DND-41 (cell line): ENCODE measurements at places on chromosomes 13 and 19.
A peak's percentile ranks its signal among the peaks of the same experiment; 100 is the strongest.

GRCh38 chr13:38166116-38166515, 183.5 kb upstream of the UFM1 start:
- DNase-seq: no peak

GRCh38 chr13:29654843-29655547, 59.5 kb upstream of the SLC7A1 start:
- no peak for DNase-seq

- no peak for DNase-seq
Observed at GRCh38 chr13:60945396-60945795, 470.3 kb downstream of the PCDH20 start.

DNA sequence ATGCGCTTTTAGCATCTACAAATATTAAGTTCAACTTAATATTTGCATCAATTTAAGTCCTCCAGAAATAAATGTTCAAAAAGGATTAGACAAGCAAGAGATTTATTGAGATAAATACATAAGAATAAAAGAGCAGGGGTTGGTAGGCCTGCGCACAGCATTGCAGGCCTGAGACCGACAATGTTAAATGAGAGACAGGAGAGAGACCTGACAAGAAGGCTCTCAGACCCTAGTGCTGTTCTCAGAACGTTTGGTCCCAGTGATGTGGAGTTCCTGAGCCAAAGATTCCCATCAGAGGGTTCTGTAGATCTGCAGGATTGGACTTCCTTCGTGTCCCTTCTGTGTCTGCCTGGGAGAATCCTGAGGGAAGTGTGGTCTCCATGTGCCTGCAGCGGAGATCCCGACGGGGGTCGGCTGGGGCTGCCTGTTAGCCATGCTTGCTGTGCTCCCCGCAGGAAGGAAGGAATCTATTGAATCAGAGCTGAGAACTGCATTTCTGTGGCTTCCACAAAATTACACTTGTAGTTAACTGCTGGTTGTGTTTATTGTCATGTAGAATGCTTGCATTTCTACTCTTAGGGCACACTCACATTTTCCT, 369.9 kb upstream of the SLC10A2 start:
- DNase-seq: no peak

GRCh38 chr19:40365613-40366401, 17.3 kb downstream of the PLD3 start:
- DNase-seq: no peak

GRCh38 chr13:47372751-47373150, 475.9 kb upstream of the HTR2A start:
- DNase-seq: no peak

GRCh38 chr13:30675717-30676116, 58.0 kb downstream of the USPL1 start:
- DNase-seq: no peak

DNA sequence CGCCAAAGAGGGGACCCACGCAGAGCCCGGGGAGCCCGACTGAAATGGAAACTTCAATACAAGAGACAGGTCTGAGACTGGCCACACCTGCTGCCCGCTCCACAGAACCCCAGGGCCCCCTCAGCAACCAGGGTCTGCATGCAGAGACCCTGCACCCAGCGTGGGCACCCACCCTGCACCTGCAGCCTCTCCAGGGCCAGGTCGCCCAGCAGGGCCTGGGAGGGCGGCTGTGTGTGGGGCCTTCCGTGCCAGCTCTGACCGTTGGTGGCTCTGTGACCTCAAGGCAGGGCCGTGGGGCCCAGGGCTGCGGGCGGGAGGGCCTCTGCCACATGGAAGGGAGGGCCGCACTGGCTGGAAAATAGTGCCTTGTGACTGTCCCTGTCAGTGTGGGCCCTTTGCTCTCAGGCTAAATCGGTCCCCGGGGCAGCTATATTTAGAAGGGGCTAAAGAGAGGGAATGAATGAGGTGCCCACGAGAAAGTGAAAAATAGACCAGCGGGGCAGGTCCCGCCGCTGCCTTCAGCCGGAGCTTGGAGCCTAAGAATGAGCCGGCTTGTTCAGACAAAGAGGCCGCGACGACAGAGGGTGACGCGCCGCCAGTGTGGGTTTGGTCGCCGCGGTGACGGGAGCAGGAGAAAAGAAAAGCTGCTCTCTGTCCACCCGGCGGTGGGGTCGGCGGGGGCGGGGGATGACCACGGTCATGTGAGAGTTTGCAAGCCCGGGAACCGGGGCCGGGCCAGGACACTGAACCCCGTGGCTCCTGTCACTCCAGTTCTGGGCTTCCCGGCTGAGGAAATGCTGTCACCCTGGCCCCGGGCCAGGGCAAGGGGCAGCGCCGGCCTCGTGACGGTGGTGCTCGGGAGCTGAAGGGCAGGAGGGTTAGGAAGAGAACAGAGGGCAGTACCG, 70.5 kb downstream of the GADD45B start:
- no peak for DNase-seq

- DNase-seq: no peak
Observed at GRCh38 chr13:21998279-21998990, 327.6 kb downstream of the FGF9 start.

GRCh38 chr19:4113398-4114088, 10.4 kb downstream of the MAP2K2 start:
- no peak for DNase-seq

- peak; percentile 36 for DNase-seq
Observed at GRCh38 chr13:52454459-52454819, 839 bp upstream of the CKAP2 start.

GRCh38 chr13:45915686-45916439, 64.3 kb upstream of the SIAH3 start:
- no peak for DNase-seq

- no peak for DNase-seq
Observed at GRCh38 chr19:19687090-19687489, 18.5 kb downstream of the ZNF101 start.

- no peak for DNase-seq
Observed at GRCh38 chr13:97459215-97459777, 25.3 kb downstream of the RAP2A start.

- no peak for DNase-seq
Observed at GRCh38 chr19:30864391-30865215, 484.6 kb downstream of the TSHZ3 start.

DNA sequence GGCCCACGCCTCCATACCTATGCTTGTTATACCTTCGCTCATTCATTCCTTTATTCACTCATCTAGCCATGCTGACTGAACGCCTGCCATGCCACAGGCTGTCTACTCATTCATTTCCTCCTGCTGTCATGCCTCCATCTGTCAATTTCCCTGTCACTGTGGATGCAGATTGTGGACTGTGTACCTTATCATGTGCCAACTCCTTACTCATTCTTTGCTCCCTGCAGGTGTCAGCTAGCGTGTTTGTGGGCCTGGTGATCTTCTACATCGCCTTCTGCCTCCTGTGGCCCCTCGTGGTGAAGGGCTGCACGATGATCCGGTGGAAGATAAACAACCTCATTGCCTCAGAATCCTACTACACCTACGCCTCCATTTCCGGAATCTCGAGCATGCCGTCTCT, 4.1 kb upstream of the PSMD8 start:
- DNase-seq: no peak

GRCh38 chr13:106318941-106319411, 216.5 kb downstream of the EFNB2 start:
- DNase-seq: no peak

- DNase-seq: peak; percentile 16
Observed at GRCh38 chr19:44753932-44754749, 5.6 kb downstream of the BCL3 start.

DNA sequence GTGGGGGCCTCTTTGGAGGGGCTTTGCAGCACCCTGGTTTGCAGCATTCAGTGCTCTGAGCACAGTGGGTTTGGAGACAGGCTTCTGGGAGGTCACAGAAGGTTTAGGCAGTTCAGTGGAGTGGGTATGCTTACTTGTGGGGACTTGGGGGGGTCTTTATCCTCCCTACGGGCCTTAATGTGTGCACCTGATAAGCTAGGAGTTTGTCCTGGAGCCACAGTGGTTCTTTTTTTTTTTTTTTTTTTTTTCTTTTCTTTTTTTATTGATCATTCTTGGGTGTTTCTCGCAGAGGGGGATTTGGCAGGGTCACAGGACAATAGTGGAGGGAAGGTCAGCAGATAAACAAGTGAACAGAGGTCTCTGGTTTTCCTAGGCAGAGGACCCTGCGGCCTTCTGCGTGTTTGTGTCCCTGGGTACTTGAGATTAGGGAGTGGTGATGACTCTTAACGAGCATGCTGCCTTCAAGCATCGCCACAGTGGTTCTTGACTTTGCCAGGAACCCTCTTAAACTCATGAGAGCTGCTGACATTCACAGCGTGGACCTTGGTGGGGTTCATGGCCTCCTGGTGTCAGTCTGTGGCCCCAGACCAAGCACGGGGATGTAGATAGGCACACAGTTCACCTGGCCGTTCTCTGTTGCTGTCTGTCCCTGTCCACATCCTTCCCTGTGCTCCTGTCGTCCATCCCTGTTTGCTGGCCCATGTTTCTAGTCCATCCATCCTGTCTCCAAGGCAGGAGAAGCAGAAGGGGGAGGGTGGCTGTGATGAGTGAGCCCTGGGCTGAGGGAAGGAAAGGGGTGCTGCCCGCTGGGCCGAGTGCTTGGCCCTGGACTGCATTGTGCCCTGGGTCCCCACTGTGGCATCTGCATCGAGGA, 2.7 kb downstream of the EGLN2 start:
- no peak for DNase-seq

- no peak for DNase-seq
Observed at GRCh38 chr13:98480915-98481877, 95.7 kb downstream of the STK24 start.

GRCh38 chr19:5850743-5851293, 431 bp downstream of the FUT3 start:
- DNase-seq: no peak

GRCh38 chr19:11563532-11563931, 4.5 kb upstream of the ELOF1 start:
- no peak for DNase-seq

DNA sequence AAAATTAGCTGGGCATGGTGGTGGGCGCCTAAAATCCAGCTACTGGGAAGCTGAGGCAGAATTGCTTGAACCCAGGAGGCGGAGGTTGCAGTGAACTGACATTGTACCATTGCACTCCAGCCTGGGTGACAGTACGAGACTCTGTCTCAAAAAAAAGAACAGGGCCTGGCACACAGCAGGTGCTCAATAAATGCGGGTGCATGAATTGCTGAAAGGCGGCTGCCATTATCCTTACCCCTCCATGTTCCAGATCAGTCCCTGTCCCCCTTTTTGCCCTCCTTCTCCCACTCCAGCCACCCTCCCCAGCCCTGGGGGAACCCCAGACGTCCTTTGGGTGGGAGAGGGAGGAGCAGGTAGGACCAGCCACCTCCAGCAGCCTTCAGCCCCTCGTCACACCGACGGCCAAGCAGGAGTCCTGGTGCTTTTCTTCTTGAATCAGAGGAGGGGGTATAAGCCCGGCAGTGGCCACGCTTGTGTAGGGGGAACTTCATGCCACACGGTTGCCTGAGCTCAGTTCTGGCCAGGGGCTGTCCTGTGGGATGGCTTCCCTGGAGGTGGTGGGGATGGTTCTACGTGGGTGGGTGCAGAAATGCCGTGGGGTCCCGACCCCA, 20.4 kb upstream of the NFIC start:
- DNase-seq: no peak

- no peak for DNase-seq
Observed at GRCh38 chr13:21537105-21537504, 66.9 kb downstream of the MICU2 start.

DNA sequence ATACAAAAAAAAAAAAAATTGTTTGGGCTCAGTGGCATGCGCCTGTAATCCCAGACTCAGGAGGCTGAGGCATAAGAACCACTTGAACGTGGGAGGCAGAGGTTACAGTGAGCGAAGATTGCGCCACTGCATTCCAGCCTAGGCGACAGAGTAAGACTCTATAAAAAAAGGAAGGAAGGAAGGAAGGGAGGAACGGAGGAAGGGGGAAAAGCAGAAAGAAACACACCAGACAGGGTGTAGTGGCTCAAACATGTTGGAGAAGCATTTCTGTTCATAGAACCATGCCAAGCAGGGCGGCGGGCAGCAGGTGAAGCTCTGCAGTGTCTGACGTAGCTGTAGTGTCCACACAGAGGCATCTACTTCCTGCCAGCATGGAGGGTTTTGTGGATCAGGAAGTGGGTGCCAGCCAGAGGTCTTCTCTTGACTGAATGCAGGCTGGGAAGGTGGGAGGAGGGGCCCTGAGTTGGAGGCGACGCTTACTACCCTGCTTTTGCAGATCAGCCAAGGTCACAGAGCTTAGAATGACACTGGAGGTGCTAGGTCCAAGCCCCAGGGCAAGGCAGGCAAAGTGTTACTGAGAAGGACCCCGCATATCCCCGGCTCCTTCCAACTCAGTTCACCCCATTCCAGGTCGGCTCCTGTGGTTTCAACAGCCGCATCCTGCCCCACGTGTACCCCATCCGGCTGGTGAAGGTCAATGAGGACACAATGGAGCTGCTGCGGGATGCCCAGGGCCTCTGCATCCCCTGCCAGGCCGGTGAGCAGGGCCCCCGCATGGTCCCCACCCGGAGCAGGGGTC, 11.6 kb upstream of the PGLS start:
- DNase-seq: peak; percentile 51

GRCh38 chr13:103716718-103717117, 650.5 kb upstream of the SLC10A2 start:
- no peak for DNase-seq

DNA sequence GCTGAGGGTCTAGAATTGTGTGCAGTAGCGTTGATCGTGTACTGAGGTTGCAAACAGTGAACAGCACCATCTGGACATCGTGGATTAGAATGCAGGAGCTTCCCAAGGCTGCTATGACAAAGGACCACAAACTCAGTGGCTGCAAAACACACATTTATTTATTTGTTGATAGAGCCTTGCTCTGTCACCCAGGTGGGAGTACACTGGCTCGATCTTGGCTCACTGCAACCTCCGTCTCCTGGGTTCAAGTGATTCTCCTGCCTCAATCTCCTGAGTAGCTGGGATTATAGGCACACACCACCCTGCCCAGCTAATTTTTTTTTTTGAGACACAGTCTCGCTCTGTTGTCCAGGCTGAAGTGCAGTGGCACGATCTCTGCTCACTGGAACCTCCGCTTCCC, 2.3 kb upstream of the UHRF1 start:
- no peak for DNase-seq

- no peak for DNase-seq
Observed at GRCh38 chr19:5624741-5625278, 1.9 kb downstream of the SAFB start.

DNA sequence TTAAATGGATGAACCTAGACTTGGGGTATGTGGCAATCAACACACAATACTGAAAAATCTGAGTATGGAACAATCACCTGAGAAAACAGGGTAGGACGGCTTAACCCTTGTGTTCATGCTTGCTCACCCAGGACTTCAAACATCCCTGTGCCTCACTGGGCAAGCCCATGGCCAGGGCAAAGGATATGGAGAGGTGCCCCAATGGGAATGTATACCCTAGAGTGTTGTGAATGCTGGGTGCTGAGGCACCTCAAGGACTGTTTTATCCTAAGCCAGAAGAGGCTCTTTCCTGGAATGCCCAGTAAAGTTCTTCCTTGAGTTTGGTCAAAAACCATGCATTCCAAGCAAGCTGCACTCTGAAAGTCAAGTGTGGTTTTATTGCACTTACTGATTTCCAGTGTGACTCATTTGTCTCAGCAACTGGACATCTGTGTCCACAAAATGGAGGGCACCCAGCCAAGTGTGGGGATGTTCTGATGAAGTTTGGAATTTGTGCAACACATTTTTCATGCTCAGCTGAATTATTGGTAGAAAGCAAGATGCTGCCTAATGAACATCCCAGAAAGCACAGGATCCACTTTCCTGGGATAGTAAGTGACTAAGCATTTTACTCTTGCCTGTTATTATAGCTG, 531.3 kb downstream of the RFC3 start:
- no peak for DNase-seq
